Foreskin fibroblast (primary cell): ENCODE measurements at places on chromosomes 11 and 22.

- no peak for DNase-seq
Measured at GRCh38 chr11:107915229-107915628, 13.0 kb upstream of the RAB39A start.

- no peak for DNase-seq
Measured at GRCh38 chr11:72432347-72433287, 1.7 kb downstream of the CLPB start.

DNA sequence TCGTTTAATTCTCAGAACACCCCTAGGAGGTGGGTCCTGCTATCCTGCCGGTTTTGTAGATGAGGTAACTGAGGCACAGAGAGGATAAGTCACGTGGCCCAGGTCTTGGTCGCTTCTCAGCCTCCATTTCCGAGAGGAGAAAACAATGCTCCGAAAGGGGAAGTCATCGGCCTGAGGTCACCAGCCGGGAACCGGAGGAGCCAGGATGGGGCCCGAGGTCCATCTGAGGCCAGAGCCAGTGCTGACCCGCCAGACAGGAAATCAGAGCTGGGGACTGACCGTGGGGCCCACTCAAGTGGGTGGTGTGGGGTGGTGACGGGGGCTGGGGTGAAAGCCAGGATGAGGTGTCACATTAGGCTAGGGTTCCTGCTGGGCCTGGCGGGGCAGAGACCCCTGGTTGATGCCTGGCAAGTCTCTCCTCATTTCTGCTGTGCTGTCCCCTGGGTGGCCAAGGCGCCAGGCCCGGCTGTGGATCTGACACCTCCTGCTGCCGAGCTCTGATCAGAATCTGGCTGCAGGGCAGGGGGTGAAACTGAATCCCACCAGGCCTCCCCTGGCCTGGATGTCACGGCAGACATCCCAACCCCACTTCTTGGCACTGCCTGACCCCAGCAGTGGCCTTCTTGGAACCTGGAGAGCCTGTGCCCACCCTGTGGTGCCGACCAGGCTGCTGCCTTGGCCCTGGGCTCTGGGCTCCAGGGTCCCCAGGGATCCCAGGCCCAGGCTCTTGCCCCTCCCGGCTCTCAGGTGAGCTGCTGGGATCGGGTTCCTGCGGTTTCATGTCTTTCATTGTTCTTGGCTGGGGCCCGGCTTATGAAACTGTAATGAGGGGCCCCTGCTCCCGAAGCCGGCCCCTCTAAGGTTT, 12.0 kb downstream of the TRIOBP start:
- no peak for DNase-seq

- DNase-seq = no peak
Measured at GRCh38 chr22:49585461-49586243, 242.0 kb downstream of the BRD1 start.

DNA sequence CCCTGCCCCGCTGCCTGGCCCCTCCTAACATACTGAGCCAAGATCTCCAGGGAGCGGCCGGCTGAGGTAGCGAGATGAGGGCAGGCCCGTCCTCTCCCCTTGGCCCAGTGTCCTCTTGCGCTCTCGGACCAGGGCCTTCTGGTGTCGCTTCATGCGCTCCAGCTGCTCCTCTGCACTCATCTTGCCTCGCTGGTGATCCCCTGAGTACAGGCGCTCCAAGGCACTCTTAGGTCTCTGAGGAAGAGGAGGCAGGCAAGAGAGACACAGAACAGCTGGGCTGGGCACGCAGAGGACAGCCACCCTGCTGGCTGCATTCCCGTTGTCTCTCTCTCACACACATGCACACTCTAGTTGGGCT, 50.6 kb downstream of the C11orf58 start:
- DNase-seq = no peak

- no peak for DNase-seq
Measured at GRCh38 chr22:46043339-46043738, 66.4 kb upstream of the WNT7B start.

DNA sequence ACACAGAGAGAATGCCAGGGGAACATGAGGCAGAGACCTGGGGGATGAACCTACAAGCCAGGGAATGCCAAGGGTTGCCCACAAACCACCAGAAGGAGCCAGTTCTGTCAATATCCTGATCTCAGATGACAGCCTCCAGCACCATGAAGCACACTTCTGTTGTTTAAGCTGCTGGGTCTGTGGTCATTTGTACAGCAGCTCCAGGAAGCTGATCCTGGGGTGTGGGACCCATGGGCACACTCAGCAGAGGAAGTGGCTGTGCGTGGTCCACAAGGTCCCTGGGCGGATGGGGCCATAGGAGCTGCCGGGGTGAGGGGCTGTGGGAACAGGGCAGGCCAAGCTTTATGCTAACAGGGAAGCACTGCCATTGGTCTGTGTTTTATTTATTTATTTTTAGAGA, 12.1 kb downstream of the PPM1F start:
- no peak for DNase-seq

- DNase-seq = no peak
Measured at GRCh38 chr22:49199224-49199623, 628.4 kb downstream of the BRD1 start.

DNA sequence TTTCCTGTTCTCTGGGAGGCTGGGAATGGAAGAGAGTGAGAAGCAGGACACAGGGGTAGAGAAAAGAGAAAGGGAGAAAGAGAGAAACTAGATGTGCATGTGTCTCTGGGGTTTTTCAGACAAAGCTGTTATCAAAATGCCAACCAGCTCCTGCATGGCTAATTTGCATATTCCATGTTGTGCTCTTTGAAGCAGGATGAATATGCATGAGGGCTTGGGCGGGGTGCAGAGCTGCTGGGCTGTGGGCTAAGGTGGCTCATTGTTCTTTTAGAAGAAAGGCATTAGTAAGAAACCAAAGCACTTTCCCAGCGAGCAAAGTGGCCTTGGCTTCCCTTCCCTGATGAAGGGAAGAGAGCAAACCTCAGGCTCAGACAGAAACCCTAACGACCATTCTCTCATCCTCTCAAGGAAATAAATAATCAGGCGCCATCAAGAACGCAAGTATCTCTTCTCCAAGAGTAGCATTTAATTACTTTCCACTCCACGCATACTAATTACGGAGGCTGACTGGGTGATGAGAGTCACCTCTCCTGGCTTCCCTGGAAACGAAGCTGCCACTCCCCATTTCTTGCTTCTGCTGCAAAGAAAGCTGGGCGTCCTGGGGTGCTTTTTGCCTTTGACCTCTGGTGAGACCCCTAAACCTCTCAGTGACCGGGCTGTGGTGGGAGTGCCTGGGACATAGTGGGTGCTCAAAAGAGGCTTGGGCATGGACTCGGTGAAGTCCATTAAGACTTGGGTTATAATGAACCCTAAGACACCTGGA, 54.2 kb downstream of the FEZ1 start:
- no peak for DNase-seq

DNA sequence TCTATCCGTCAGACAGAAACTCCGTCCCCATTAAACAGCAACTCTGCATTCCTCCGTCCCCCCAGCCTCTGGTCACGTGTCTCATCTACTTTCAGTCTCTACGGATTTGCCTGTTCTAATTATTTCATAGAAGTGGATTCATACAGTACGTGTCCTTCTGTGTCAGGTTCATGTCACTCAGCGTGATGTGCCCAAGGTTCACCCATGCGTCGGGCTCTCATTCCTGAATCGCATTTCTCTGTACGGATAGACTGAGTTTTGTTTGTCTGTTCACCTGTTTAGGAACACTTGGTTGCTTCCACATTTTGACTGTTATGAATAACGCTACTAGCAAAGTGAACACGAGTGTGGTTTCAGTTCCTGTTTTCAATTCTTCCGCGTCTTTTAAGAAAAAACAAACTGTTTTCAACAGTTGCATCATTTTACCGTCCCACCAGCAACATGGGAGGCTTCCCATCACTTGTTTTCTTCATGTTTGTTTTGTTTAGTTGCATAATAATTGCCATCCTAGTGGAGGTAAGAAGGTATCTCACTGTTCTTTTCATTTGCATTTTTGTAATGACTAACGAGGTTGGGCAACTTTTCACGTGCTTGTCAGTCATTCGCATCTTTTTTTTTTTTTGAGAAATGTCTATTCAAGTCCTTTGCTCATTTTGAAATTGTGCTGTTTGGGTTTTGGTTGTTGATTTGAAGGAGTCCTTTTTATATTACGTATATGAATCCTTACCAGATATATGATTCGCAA, 8.9 kb upstream of the NLRP6 start:
- DNase-seq = no peak

- no peak for DNase-seq
Measured at GRCh38 chr22:44179989-44180705, 578 bp upstream of the PARVG start.

- no peak for DNase-seq
Measured at GRCh38 chr11:134987822-134988221, 575.8 kb upstream of the B3GAT1 start.

DNA sequence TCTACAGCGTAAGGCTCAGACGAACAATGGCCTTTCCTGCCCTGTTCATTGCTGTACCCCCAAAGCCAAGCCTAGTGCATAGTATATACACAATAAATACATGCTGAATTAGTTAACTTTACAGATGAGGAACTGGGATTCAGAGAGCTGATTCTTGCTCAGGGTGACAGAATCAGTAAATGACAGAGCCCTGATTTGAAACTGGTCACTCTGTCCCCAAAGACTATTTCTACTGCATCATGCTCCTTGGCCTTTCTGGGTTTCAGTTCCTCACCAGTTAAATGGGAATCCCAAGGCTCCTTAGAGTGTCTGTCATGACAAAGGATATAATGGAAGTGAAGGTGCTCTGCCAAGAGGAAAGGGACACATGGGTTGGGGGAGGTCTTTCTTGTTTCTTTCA, 50.5 kb upstream of the TSKU start:
- DNase-seq = no peak

GRCh38 chr11:118592616-118593367, 14.6 kb upstream of the PHLDB1 start:
- DNase-seq = no peak

DNA sequence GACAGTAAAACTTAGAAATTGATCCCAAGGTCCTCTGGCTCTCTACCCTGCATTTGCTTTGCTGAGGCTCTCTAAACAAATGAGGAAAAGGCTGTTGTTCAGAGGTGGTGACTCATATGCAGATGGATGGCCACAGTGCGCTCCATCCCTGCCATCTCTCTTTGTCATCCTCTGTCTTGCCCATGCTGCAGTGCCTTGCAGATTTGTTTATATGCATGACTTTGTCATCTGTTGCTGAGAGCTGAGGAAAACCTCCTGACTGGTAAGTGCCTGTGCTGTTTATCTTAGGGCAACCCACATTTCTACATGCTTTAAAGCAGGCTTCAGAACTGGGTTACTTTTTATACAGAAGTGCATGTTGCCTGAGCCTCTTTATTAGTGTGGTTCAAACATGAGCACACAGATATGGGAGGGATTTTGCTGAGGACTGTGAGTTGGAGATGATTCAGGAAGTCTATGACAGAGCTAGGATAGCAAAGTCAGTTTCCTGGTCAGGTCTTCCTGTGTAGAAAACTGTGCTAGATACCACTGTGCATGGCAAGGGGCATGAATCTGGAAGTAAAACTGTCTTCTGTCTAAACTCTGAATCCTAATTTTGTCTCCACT, 57.4 kb downstream of the JAM3 start:
- DNase-seq = peak; percentile 95

- DNase-seq = no peak
Measured at GRCh38 chr11:126313826-126314225, 10.0 kb downstream of the DCPS start.

GRCh38 chr11:79937676-79938334, 497.0 kb upstream of the TENM4 start:
- peak; percentile 10 for DNase-seq

- no peak for DNase-seq
Measured at GRCh38 chr22:44269117-44269498, 43.6 kb downstream of the SHISAL1 start.

DNA sequence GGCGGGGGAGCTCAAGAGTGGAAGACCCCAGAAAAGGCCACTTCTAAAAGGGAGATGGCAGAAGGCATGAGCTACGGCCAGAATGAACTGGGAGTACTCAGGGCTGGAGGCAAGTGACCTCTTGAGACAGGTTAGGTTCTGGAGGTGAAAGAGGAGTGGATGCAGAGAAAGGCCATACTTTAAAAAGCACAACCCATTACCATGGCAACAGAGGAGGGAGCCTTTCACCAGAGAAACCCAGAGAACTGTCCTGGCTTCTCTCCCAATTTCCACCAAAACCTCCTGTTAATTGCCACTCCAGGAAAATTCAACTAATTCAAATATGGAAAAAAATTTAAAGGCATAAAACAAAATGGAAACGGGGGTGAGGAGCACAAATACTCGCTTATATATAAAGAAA, 15.8 kb downstream of the A4GALT start:
- DNase-seq = no peak

DNA sequence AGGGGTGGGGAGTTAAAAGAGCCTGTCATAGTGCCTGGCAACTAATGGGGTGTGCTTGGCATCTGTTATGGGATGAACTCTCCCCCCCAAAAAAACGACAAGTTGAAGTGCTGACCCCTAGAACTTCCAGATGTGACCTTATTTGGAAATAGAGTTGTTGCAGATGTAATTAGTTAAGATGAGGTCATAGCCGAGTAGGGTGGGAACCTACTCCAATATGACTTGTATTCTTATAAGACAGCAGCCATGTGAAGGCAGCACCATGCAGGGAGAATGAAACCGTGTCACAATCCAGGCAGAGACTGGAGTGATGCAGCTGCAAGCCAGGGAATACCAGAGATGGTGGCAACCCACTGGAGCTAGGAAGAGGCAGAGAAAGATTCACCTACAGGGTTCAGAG, 394.5 kb downstream of the TENM4 start:
- peak; percentile 79 for DNase-seq

- DNase-seq = no peak
Measured at GRCh38 chr22:43540529-43540923, 128.7 kb downstream of the MPPED1 start.

DNA sequence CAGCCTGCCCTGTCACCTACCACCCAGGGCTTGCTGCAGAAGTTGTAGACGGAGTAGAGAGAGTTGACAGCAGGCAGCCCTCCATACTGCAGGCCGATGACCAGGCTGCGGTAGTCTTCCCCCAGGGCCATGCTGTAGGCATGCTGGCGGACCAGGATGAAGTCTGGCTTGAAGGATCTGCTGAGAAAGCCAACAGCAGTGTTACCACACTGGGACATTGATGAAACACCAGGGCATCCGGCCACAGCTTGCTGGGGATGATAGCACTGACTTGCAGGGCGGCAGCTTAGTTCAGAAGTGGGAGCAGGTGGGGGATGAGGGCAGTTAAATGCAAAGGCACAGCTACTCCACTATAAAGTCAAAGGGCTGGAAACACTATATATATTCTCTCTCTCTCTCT, 67.4 kb downstream of the TIMP3 start:
- no peak for DNase-seq
